Fibroblast of pulmonary artery (primary cell): ENCODE measurements at places on chromosomes 1 and 21.

GRCh38 chr21:37828556-37828955 lies 87.7 kb downstream of the KCNJ6 start:
- DNase-seq = no peak

DNA sequence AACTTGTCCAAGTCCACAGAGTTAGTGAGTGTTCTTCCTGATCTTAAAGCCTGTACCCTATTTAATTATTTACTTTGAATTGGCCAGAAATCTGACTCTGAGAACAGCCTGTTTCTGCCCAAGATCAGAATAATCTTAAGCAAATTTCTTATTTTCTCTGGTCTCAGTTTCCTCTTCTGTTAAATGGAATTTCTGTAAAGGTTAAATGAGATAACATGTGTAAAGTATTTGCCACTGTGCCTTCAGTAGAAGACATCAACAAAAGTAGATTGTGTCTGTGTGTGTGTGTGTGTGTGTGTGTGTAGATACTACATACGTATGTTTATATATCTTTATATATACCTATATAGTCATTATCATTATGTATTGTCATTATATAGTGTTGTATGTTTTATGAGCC lies 124.2 kb upstream of the FGGY start:
- DNase-seq = no peak

GRCh38 chr1:89791064-89791726 lies 29.6 kb upstream of the LRRC8D start:
- no peak for DNase-seq

DNA sequence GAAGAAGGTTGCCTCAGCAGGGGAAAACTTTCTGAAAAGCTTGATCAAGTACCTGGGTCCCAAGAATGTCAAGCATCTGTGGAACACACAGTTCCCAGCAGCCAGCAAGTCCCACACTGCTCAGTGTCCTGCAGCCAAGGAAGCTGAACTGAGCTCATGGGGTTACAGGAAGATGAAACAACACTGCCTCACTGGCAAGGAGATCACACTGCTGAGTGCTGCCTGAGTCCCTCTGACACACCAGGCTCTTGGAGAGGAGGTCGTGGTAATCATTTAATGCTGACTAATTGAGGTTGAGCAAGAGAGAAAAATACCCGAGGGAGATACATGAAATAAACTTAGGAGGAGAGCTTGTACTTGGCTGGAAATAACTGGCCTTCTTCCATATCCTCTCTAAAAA lies 75.2 kb downstream of the MPZL1 start:
- peak; percentile 99 for DNase-seq

GRCh38 chr1:107171333-107171732 lies 30.5 kb downstream of the NTNG1 start:
- no peak for DNase-seq

GRCh38 chr1:241677201-241677600 lies 25.1 kb downstream of the WDR64 start:
- no peak for DNase-seq

DNA sequence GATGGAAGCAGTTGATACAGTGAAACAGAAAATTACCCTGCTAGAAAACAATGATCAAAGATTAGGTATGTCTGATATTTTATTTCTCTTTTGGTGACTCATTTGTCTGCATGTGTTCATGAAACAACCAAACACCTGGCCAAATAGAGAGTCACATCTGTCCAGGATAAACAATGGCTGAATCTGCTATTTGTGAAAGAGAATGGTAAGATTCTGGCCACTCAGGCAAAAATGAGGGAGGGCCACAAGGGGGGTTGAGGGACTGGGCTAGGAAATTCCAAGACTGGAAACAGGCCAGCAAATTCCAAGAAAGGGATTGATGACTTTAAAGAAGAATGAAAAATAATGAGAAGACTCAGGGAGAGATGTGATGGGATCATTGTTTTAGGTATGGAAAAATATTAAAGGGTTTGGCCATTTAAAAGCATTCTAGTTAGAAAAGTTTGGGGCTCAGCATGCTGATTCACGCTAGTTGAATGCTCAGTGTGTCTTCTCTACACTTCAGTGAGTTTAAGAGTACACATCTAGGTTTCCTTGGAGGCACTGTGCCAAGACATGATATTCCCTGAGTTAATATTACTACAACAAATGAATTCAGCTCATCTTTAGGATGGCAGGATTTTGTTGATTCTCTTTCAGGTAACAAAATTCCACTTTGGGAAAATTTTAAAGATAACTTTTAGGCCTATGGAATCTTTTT lies 44.9 kb downstream of the TRAF5 start:
- peak; percentile 35 for DNase-seq

DNA sequence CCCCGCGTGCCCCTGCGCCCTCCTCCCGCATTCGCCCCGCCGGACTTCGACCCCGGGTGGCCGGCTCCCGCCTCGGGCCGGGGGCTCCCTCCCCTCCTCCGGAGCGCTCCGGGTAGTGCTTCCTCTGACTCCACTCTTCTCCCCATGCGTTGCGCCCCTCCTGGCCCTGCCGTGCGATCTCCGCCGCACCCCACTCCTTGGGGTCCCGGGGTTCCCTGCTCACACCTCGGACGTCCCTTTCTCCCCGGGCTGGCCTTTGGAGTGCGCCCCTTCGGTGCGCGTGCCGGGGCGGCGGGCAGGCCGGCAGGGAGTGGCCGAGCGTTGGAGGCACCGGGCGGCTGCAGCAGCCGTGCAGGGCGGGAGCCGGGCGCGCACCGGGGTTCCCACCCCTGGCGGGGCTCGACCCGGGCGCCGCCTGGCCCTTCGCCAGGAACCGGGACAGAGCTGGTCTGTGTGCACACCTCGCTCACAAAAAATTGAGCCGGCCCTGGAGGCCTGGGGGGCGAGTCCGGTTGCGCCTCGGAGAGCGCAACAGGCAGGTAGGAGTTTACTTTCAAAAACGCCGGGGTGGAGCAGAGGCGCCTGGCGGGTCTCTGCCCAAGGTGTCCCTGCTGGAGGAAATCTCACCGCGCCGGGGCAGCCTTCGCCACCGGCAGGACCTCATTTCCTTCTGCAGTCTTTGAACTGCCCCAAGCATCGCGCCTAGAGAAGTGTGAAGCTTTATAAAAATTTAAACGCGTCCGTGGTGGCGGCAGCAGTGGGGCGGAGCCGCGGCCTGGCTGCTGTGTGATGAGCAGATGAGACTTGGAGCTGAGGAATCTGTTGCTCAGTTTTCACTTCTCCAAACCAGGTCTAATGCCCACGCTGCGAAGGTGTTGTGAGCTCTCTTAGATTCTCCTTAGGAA lies 650 bp downstream of the VANGL1 start:
- DNase-seq = peak; percentile 29

DNA sequence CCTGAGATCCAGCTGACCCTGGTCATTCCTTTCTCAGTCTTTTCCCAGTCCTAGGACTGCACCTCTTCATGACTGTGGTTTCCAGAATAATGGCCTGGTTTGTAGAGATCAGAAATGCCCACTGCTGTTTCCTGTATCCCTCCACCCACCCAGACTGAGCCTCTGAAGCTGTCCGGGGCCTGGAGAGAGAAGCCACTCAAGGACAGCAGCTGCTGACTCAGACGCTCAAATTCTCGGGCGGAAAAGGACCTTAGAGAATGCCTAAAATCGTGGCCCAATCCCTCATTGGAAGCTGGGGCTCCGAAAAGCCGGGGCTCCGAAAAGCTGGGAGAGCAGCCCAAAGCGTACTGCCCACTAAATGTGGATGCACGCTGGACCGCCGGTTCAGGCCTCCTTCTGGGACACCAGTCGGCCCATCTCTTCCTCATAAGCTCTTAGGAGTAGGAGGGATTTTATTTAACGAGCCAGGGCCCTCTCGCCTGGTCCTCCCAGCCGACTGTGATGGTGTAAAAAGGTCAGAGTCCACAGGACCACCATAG lies 7.8 kb upstream of the GPR61 start:
- no peak for DNase-seq

DNA sequence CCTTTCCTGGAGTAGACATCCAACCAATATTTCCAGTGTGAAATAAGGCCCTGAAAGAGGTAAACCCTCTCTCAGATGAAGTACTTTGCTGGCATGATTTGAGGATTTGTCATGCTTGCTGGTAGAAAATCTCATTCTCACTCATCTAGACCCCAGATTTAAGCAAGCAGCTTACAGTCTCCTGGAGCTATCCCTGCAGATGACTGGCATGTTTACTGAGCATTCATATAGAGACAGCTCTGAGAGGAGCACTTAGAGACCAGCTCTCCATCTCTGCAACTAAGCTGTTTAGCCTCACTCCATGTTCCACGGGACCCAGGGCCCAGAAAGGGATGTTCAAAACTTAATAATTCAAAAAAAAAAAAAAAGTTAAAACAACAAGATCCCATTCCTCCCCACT lies 34.2 kb downstream of the GPR161 start:
- no peak for DNase-seq

- DNase-seq = no peak
These were observed 864.0 kb downstream of the PLA2G4A start for GRCh38 chr1:187692799-187693198.

GRCh38 chr1:108077991-108078390 lies 113.0 kb upstream of the VAV3 start:
- DNase-seq = no peak

- peak; percentile 82 for DNase-seq
These were observed 13.7 kb downstream of the PTGFRN start for GRCh38 chr1:116923421-116923820.

GRCh38 chr1:93221913-93222312 lies 41.4 kb downstream of the CCDC18 start:
- DNase-seq = no peak

- DNase-seq = no peak
These were observed 90.0 kb downstream of the TYW3 start for GRCh38 chr1:74822851-74823401.

DNA sequence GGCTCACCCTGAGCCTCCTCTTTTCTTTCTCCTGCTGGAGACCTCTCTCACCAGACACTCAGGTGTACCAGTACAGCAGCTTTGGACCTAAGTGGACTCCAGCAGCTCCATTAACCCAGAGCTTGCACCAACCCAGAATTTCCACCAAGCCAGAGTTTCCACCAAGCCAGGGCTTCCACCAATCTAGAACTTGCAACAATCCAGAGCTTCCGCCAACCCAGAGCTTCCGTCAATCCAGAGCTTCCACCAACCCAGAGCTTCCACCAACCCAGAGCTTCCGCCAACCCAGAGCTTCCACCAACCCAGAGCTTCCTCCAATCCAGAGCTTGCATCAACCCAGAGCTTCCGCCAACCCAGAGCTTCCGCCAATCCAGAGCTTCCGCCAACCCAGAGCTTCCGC lies 23.2 kb downstream of the CRYAA start:
- DNase-seq = no peak

- DNase-seq = no peak
These were observed 22.2 kb downstream of the SLC26A9 start for GRCh38 chr1:205920861-205921569.

DNA sequence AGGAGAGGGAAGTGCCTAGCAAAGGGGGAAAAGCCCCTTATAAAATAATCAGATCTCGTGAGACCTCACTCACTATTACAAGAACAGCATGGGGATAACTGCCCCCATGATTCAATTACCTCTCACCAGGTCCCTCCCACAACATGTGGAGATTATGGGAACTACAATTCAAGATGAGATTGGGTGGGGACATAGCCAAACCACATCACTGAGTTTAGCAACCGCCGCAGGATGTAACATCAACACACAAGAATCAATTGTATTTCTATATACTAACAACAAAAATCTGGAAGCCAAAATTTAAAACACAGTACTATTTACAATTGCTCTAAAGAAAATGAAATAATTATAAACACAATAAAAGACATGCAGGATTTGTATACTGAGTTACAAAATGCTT lies 21.9 kb downstream of the DIRAS3 start:
- no peak for DNase-seq

GRCh38 chr21:33824156-33824941 lies 91.3 kb downstream of the ATP5PO start:
- DNase-seq = no peak

DNA sequence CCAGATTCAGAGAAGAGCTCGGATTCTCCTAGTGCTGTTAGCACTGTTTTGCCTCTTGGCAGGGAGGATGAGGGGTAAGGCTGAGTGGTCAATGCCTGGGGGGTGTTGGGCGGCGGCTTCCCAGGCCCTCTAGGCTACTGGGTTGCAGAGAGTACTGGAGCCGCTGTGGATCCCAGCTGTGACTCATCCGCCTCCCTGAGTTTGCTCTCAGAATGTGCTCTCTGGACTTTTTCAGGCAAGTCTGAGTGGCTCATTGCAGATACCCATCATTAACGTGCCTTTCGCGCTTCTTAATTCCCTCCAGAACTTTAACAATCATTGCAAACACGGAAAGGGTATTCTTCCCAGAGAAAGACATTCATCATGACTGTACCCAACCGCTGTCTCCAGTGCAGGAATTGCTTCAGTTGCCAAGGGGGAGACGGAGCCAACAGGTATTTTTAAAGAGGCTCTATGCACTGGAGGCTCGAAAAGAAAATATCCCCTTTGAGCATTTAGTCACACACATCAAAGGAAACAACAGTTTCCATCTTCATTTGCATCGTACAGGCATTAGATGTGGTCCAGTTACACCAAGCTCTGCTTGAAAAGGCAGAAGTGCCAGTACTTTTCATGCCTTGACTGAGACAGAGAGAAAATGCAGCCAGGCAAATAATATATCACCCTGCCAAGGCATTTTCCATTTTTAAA lies 14.4 kb upstream of the CAMTA1 start:
- DNase-seq = no peak

GRCh38 chr1:203934651-203935050 lies 73.3 kb downstream of the SNRPE start:
- DNase-seq = peak; percentile 43

DNA sequence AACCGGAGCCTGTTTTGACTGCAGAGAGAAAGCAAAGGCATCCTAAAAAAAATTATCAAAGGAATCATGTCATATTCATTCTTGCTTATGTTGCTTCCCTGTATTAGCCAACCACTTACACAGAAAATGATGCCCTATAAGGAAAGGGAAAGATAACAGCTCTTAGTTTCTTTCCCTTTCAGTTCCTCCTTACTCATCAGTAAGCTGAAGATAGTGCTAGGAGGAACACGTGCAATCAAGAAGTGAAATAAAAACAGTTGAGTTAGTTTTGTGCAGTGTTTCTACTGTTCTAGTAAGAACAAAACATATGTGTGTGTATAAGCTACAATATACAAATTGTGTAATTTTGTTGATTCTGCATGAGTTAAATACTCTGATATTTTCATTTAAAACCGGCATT lies 45.3 kb upstream of the MTF2 start:
- peak; percentile 49 for DNase-seq
